ENCODE measurements at places on chromosomes 4 and X.

DNA sequence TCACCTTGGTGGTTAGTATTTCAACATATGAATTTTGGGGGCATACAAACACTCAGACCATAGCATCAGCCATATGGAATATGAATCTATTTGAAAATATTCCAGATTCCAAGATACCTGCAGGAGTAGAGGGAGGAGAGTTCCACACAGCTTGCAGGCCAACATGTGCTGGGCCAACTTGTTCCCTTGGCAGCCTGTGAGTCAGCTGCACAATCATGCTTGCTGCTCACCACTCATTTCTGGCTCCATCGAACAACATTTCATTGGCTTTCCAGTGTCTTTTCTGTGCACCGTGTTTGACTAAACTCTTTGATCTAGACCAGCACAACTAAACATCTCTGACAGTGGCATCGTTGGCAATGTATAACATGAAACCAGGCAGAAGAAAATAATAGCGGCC, 282.5 kb upstream of the RASGEF1B start:
- DNase-seq = no peak

GRCh38 chr4:150192986-150193385, 114.7 kb downstream of the DCLK2 start:
- no peak for DNase-seq

- DNase-seq = no peak
These were observed 1041.2 kb upstream of the INTU start for GRCh38 chr4:126591583-126591982.

DNA sequence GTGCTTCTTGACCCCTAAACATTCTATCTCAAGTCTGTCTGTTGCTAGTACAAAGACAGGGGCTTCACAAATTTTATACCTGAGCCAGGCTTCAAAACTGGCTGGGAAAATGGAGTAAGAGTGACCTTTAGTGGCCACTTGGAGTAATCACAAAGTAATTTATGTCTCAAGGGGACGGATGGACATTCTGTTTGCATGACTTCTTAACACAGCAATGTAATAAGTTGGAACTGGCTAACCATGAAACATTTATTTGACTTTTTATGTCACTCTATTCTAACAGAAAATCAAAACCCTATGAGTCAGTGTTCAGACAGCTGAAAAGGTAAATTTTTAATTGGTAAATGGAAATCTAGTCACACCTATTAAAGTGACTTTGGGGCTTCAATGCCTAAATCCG, 600.6 kb downstream of the ANKRD50 start:
- peak; percentile 64 for DNase-seq

- DNase-seq = peak; percentile 69
These were observed 188.4 kb downstream of the SLC7A11 start for GRCh38 chr4:138053641-138054301.

GRCh38 chrX:119410027-119410819, 11.1 kb downstream of the SLC25A43 start:
- DNase-seq = peak; percentile 71

- no peak for DNase-seq
These were observed 483.7 kb upstream of the FTHL17 start for GRCh38 chrX:31555506-31555905.

DNA sequence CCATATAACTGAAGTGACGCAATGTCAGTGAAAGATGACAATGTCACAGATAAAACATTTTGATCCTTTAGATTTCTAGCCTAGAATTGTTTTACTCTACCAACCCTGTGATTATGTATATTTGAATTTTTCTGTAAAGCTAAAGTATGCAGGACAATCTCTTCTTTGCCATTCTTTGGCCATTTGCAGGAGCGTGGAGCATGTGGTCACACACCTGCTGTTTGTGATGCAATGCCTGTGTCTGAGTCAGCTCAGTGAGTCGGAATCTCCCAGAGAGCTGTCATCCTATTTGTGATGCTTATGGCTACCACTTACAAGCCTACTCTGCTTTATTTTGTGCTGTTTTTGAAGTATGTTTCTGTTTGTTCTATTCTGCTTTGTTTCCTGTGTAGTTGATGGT, 214.5 kb downstream of the NAF1 start:
- DNase-seq = no peak

- no peak for DNase-seq
These were observed 39.2 kb upstream of the ASMTL start for GRCh38 chrX:1491851-1492349.

- DNase-seq = no peak
These were observed 240.3 kb upstream of the ANXA3 start for GRCh38 chr4:78311306-78311705.

- no peak for DNase-seq
These were observed 18.3 kb upstream of the WFS1 start for GRCh38 chr4:6251365-6251764.

DNA sequence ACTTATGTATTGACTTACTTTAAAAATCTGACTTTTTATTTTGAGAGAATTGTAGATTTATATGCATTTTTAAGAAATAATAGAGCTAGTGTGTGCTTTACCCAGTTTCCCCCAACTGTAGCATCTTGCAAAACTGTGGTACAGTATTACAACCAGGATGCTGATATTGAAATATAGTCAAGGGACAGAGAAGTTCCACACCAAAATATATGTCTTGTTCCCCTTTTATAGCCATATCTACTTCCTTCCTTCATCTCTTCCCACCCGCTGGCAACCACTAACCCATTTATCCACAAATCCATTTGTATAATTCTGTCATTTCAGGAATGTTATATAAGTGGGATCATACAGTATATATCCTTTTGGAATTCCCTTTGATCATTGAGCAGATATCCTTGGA, 16.8 kb downstream of the KDM6A start:
- DNase-seq = no peak

- no peak for DNase-seq
These were observed 63.4 kb downstream of the DCTD start for GRCh38 chr4:182853731-182854330.

- DNase-seq = peak; percentile 13
These were observed 149.3 kb downstream of the AMMECR1 start for GRCh38 chrX:110168585-110168984.

DNA sequence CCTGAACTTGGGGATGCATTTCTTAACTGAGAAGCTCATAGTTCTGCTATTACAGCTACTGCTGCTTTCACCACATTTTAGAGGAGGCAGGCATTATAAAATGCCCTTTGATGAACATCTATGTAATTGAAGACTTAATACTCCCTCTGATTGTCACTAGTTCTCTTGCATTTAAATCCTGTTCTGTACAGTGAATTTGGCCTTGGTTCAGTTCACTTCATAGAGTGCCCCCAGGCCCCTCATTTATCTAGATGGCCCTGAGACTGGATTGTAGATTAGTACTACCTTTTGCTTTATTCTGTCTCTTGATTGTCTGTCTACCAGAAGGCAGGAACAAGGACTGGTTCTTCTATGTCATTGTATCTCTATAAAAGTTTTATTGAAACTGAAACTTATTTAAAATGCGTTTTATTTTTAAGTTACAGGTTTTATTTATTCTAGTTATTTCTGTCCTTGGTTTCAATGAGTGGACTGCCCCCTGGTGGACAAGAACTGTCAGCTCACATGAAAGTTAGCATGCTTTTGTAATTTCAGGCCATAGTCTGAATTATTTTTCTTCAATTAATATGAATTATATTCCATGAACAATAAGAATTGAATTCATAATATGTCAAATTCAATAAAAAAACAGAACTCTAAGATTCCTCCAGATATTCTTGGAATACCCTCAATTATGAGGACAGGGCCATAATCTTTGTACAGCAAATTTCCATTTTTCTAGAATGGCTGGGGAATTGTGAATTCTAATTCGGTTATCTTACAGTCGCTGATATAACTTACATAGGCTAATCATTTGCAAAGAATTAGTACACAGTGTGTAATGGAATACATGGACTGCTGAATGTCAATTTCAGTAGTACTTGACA, 47.2 kb upstream of the TMEM33 start:
- DNase-seq = peak; percentile 18

GRCh38 chr4:139910106-139910505, 243.9 kb downstream of the MAML3 start:
- no peak for DNase-seq

- no peak for DNase-seq
These were observed 30.3 kb downstream of the AREG start for GRCh38 chr4:74475091-74475800.

GRCh38 chr4:30854531-30854930, 134.4 kb downstream of the PCDH7 start:
- peak; percentile 32 for DNase-seq

DNA sequence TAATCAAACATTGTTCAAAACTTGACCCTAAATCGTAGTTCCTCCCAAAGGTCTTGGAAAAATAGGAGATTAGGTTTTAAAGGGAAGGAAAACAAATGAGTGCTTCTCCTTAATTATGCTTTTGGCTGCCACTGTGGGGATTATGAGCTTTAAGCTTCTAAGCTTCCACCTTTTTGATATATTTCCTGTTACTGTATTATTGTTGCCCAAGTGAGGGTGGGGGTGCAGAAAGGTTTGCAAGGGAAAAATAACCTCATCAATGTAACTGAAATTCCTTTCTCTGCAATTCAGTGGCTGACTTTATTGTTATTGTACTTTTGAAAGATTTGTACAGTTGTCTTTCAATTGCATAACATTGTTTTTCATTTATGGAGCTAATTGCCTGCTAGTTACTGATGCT, 285.1 kb downstream of the FRMPD4 start:
- no peak for DNase-seq

DNA sequence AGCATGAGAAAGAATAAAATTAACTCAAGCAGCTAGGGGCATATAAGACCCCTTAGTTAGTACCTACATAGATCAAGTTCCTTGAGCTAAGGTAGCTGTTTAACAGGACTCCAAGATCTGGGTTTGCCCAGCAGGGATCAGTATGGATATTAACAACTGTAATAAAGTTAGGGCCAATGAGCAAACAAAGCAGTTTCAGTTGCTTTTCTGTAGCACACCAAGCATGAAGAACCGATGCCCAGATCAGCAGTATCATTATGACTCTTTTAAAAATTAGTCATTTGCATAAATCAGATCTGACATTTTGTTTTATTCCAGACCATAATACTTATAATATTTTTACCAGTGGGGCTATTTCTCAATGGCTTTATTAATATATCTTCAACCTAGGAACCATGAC, 80.9 kb downstream of the C4orf33 start:
- no peak for DNase-seq

- no peak for DNase-seq
These were observed 1096.1 kb upstream of the PRKX start for GRCh38 chrX:4809571-4809970.

- no peak for DNase-seq
These were observed 347.7 kb downstream of the HS3ST1 start for GRCh38 chr4:11081006-11081405.

DNA sequence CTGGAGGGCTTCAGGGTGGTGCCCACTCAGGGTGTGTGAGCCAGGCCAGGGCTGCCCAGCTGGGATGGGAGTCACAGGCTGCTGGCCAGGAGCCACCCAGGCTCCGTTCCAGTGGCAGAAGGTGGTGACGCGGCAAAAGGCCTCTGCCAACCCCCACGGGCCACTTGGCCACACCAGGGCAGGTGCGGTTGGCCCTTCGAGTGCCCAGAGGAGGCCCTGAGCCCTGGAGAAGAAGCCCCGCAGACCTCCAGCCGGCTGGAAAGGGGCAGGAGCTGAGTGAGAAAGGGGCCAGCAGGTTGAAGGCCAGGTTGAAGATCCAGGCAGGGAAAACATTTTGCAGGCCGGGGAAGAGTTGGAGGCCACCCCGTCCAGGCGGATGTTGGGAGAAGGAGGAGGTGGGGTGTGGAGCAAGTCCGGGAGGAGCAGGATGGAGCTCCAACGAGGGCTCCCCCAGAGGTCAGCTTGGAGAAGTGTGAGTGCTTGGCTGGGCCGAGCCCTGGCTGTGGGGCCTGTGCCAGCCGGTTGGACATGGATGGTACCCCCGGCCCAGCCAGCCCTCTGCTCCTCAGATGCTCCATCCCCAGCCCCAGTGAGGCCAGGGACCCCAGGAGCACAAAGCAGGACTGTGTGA, 2.8 kb upstream of the CPLX1 start:
- DNase-seq = no peak

DNA sequence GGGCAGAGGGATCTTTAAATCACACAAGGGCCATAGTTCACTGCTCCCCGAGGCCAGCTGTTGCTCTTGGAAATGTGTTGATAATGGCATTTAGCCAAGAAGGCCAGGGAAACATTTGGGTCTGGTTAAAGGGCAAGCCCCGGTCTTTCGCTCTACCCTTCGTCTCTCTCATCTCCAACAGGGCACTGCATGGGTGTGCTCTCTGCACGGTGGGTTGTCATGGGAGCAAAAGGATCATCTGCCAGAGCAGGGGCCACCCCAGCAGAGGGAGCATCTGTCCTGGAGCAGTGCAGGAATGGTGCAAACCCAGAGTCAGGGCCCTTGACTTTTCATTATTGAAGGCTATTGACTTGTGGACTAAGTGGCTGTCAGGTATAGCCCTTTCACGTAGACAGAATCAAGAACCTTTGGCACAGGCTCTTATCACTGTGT, 22.7 kb upstream of the PGRMC2 start:
- DNase-seq = no peak

DNA sequence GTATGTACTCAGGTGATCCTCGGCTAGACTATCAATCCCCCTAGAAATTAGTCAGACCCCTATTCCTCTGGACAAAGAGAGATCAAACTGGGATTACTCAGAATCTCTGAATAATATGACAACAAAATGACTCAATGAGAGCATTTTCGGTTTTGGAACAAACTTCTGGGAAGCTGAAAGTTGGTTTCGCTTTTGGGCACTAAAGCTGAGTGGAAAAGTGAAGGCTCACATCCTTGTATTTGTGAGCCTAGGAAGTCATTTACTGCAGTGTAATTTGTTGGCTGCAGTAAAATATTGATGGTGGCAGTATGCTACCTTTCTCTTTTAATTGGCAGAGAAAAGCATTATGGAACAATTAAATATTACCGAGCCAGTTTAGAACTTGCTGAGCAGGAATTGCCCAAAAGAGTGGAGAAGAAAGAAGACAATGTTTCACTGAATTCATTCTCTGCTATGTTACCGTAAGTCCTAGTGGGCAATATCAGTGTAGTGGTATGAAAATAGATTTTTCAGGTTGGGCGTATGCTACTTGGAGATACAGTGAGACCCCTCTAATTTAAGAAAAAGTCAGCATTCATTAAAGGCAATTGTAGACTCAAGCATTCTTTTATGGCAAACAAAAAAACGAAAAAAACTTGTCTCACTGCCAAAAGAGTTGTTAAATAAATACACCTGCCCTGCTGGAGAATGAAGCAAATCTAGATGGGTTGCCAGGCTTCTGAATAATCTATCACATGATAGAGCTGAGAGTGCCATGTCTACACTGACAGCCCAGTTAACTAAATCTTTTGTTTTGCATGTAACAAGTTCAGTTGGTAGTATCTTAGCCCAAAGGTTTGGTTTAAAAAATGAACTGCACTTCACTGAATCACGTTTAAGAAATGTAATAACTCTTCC, 69.6 kb downstream of the AGTR2 start:
- no peak for DNase-seq

GRCh38 chr4:77734928-77735327, 84.2 kb downstream of the CNOT6L start:
- DNase-seq = peak; percentile 46

- DNase-seq = no peak
These were observed 458.9 kb upstream of the TEX13C start for GRCh38 chrX:124860736-124861135.

- no peak for DNase-seq
These were observed 208.0 kb downstream of the ENOX2 start for GRCh38 chrX:130694983-130695382.

GRCh38 chrX:49067285-49068120, 6.3 kb downstream of the PRAF2 start:
- DNase-seq = no peak

GRCh38 chr4:168701061-168701460, 204.2 kb downstream of the PALLD start:
- DNase-seq = no peak

GRCh38 chr4:81622028-81622427, 150.3 kb upstream of the RASGEF1B start:
- DNase-seq = no peak
